ENCODE measurements at places on chromosomes 12 and 14.
A peak's percentile ranks its signal among the peaks of the same experiment; 100 is the strongest.

GRCh38 chr12:123896767-123897166, 75.9 kb downstream of the CCDC92 start:
- no peak for DNase-seq

DNA sequence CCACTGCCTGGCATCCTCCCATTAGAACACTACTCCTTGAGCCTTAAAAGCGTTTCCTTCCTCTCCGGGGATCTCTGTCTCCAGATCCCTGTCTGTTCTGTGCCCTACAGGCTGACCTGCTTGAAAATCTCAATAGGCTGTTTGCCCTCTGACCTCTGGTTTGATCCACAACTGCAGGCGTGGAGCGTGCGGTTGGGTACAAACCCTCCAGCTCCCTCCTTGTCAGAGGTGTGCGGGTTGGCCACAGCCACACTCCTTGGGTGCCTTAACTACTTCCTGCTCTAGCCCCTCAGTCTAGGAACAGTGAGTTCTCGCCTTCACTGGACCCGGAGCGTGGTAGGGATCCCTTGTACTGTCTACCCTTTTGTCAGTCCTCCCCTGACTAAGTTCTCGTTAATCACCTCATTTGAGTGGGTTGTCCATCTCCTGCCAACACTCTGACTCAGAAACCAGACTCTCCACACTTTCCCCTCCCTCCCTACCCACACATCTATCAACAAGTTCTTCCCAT, 33.1 kb downstream of the CMKLR1 start:
- DNase-seq: peak; percentile 77

GRCh38 chr14:71610149-71610548, 322.1 kb upstream of the RGS6 start:
- DNase-seq: no peak

DNA sequence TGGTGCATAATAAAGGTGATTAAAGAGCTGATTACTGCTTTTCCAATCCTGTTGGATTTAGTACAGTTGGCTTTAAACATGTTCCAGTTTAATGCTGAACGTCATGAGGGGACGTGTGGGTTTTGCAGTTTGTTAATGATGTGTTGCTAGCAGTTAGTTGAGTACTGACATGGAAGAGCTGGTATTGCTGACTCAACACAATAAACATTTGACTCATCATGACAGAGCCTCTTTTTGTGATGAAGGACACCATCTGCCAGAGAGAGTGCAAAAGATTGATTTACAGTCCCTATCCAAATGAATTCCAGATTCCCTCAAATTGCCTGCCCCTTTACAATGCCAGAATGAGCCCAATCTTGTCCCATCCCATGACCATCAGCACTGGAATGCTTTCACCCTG, 346.2 kb upstream of the PRICKLE1 start:
- DNase-seq: no peak

All from HS-27A (cell line).